ENCODE measurements at places on chromosomes 4 and X.

GRCh38 chr4:111234939-111235338 is 612.1 kb upstream of the PITX2 start:
- DNase-seq: no peak

- no peak for DNase-seq
Measured at GRCh38 chr4:44988011-44988410, 261.7 kb upstream of the GNPDA2 start.

DNA sequence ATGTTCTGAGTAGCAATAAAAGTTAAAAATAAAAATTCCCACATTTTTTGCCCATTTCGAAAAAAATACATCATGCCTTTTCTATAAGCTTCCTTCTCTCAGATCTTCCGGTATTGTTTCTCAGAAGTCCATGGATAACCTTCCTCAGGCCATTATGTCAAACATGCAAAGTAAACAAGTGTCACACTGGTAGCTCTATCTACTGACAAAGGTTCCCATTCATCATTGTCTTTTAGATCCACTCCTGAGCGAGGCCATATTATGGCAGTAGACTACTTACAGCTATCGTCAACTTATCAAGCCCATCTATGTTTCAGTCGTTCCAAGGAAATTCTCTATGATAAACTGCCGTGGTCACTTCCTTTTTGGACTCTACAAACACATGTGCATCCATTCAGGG is 1068.2 kb downstream of the GLUD2 start:
- DNase-seq: no peak

- DNase-seq: no peak
Measured at GRCh38 chrX:10015355-10015722, 48.2 kb downstream of the CLDN34 start.

DNA sequence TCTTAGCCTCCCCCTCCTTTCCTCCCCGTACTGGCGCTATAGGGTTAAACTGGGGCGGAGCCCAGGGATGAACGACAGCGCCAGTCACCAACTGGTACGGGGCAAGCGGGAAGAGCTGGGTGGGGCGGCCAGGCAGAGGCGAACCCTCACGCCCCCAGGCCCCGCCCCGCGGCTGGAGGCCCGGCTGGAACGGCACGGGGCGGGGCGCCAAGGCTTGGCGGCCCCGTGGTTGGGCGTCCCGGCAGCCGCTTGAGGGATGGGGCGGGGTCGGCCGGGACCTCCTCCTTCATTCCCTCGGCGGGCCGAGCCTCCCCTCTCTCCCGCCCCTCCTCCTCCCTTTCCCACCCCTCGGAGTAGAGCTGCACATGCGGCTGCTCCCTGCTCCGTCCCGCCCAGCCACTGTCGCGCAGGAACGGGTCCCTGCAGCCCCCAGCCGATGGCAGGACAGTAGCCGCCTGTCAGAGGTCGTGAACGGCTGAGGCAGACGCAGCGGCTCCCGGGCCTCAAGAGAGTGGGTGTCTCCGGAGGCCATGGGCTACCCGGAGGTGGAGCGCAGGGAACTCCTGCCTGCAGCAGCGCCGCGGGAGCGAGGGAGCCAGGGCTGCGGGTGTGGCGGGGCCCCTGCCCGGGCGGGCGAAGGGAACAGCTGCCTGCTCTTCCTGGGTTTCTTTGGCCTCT is at the start of gene EDA:
EDA (plus strand) TSS at position 335 of the 678 bp plus-strand sequence.
- DNase-seq: peak; percentile 77

DNA sequence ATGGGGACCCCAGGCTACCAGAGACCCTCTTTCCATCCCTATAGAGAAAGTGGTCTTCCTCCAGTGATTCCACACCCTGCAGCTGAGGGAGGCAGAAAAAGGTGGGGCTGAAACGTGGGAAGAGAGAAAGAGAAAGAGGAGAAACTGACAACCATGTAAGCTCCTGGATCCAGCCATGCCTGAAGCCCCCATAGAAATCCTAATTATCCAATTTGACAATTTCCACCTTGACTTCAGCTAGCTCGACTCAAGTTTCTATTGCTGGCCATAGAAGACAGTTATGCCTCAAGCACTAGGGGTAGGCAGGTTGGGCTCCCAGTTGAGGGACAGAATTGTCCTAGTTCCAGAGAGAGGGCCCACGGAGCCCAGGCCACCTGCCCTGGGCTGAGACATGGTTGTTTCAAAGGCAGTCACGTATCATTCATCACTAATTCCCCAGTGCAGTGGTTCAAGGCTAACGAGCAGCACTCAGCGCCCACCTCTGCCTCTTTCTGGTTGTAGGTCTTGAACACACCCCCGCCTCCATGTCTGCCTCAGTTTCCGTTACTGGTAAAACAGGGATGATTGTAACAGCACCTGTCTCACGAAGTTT is 39.8 kb upstream of the ASMTL start:
- DNase-seq: no peak

DNA sequence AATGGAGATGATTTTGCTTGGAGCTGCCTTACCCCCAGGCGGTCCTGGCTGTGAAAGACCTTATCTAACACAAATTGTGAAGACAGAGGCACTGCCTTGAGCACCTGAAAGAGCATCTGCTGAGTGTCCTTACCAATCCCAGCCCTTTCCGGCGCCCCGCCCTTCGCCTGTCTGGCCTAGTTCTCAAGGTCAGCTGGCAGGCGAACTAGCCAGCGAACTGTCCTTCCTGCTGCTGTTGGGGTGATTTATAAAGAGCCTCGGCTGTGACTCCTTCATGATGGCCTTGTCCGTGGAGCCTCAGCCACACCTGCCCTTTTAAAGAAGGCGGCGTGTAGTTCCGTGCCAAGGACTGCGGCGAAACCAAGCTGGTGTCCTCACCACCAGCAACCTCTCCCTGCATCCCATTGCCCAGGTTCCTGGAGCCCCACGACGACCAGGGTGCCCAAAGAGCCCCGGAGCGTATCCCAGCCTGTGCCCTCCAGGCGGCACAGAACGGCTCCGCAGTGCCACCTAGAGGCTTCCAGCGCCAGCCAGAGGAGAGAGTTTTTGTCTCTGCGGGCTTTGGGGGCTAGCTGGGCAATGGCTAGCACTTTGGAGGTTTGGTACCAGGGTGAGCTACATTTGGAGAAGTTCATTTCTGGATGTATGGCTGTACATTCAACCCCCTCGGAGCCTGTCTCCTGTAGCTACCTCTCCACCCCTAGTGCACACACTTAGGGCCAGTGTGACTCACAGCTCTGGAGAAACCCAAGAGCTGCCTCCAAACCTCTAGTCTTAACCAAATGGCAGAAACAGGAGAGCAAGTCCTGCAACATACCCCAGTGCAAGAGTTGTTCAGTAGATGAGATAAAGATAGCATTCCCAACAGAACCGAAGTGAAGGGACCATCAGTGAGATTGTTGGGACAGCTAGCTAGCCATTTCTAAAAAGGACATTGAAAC is 36.8 kb upstream of the VMA21 start:
- DNase-seq: no peak

GRCh38 chr4:109155682-109156283 is 146.7 kb downstream of the COL25A1 start:
- no peak for DNase-seq

DNA sequence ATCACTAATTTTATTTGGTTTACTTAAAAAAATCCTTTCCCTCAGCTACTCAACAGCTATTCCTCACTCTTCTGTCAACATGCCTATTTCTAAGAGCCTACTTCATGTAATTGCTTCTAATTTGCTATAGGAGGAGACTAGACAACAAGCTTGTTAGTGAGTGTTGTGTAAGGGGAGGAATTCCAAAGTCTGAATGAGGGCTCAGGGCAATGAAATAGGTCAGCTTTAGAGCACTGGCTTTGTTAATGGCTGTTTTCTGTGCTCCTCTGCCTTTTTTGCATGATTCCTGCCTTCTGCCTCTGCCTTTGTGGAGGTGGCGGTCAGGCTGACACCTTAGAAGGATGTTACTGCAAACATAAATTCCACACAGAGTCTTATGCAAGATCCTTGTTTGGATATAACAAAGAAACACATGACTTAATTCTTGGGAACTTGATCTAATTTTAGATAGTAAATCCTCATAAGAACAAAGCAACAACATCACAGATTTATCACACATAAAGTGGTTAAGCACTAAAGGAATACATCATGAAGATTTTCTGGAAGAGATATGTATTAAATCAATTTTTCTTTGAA is 15.0 kb upstream of the PAGE1 start:
- no peak for DNase-seq

DNA sequence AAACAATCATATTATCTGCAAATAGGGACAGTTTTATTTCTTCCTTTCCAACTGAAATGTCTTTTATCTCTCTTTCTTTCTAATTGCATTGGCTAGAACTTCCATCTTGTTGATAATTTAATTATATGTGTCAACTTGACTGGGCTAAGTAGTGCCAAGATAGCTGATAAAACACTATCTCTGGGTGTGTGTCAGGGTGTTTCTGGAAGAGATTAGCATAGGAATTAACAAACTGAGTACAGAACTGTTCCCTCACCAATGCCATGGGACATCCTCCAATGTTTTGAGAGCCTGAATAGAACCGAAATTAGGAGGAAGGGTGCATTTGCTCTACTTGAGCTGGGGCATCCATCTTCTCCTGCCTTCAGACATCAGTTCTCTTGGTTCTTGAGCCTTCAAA is 1027.2 kb downstream of the FAT4 start:
- no peak for DNase-seq

DNA sequence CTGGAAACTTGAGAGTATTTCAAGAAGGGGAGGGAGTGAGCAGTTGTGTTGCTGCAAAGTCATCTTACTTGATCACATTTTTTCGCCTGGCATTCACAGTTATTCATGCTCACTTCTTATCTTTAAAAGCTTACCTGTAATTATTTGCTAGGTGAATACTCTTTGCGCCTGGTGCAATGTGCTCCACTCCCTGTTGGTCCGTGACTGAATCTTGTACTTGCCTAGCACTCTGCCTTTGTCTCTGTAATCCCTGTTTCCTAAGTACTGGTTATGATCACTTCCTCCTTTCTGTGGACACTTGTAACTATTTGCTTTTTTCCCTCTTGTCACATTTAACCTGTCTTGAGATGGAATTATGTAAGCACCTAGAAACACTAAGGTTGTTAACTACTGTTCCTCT is 5.8 kb downstream of the BMP2K start:
- DNase-seq: no peak

GRCh38 chr4:89674876-89675459 is 162.0 kb downstream of the SNCA start:
- DNase-seq: no peak

- peak; percentile 89 for DNase-seq
Measured at GRCh38 chrX:118974088-118974907, at the start of gene LONRF3. Gene LONRF3, plus strand, starts transcription at chrX:118974618. Its CDS starts 163 bp downstream, at chrX:118974781.

DNA sequence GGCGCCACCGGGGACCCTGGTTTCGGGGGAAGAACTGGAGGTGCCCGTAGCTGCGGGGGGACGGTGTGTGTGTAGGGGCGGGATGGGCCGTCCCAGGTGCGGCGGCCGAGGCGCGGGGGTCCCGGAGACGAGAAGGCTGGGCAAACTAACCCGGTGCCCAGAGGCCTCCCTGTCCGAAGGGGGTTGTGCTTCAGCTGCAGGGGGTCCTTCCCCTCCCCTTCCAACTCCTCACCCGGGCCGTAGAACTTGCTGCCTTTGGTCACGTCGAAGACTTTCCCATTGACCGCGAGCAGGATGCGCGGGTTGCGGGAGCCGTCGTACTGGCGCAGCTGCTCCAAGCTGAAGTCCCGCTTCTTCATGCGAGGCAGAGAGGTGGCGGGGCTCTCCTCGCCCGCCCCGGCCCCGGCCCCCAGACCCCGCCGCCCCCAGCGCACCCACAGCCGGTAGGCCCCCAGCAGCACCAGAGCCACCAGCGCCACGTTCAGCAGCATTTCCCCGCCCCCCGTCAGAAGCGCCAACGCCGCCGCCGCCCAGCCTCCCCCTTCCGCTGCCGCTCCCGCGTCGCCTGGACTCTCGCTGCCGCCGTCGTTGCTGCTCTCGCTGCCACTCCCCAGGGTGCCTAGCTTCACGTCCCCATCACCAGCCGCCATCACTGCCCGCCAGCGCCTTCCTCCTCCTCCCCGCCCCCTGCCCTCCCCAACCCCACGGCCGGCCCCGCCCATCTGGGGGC is at the start of gene PGRMC2:
PGRMC2 (minus strand) TSS at position 673 of the 730 bp plus-strand sequence; CDS start at position 650, 23 bp downstream.
- no peak for DNase-seq

- peak; percentile 84 for DNase-seq
Measured at GRCh38 chr4:74133786-74134499, 24.0 kb upstream of the MTHFD2L start.

- DNase-seq: no peak
Measured at GRCh38 chrX:78029663-78030062, 60.2 kb upstream of the PGAM4 start.

DNA sequence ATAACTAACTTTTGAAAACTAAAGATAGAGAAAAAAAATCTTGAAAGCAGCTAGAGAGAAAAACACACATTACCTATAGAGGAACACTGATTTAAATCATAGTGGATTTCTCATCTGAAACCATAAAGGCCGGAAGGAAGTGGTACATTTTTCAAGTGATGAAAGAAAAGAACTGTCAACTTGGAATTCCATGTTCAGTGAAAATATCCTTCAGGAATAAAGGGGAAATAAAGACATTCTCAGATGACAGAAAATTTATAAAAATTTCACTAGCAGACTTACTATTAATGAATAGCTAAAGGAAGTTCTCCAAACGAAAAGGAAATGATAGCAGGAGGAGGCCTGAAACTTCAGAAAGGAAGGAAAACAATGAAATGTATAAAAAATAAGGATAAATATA is 7.6 kb upstream of the JADE3 start:
- DNase-seq: no peak

DNA sequence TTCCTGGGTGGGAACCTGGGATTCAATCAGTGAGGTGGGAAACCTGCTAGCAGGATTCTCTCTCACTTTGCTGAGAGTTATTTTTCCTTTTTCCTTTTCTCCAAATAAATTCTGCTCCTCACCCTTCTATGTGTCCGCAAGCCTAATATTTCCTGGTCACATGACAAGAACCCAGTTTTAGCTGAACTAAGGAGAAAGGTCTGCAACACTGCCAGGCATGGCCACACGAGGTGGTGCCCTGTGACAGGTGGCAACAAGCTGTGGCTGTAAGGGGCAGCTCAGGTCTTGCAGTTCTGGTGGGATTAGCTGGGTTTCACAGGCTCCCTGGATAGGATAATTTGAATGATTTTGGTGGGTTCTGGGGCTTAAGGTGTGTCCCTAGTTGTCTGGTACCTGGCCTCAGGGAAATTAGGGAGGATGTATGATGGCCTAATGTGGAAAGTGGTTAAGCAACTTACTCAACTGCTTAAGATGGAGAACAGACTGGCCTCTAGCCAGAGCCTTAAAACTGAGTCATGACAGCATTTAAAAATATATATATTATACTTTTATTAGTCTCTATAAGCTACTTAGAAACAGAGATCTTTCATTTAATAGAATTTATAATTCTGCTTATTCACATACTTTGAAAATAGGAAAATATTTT is 215.0 kb downstream of the IL15 start:
- no peak for DNase-seq

DNA sequence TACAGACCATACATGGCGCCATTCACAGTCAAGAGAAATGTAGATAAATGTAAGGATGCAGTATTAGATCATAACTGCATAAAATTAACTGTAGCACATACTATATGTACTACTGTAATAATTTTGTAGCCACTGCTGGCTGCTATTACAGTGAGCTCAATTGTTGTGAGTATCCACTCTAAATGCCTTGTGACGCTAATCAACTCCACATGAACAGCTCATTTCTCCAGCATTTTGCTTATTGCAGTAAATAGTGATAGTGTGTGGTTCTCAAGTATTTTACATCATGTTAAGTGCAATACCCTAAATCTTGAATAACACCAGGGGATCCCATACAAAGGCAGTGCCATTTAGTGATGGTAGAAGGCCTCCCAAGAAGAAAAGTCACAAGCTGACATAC is 21.2 kb downstream of the FGFBP1 start:
- DNase-seq: no peak

GRCh38 chrX:113059714-113060113 is 219.1 kb upstream of the AMOT start:
- DNase-seq: no peak
